Breast epithelium (tissue), 4 donors: ENCODE measurements at places on chromosomes 7 and 10. TPM values are rescaled to one million over a fixed set of nuclear protein-coding genes. Genes with fewer than 3 reads are reported as not detected.
A peak's percentile ranks its signal among the peaks of the same experiment; 100 is the strongest.

DNA sequence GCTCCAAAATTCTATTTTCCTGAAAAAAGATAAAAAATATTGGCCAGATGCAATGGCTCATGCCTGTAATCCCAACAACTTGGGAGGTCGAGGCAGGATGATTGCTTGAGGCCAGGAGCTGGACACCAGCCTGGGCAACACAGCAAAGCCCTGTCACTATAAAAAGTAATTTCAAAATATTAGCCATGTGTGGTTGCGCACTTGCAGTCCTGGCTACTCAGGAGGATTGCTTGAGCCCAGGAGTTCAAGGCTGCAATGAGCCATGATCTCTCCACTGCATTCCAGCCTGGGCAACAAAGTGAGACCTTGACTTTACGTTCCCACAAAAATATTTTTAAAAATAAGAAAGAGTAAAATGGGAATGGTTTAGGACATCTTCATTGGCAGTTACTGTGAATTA is 104.1 kb upstream of the AFAP1L2 start:
- H3K36me3 ChIP-seq, result no peaks in the 10 kb centered on the region
- DNase-seq, result no peak
- H3K27me3 ChIP-seq, result no peaks in the 10 kb centered on the region
- peak overlapping the region; percentile 91 for H3K27ac ChIP-seq
- H3K4me1 ChIP-seq, result peaks cover 28% of the 10 kb centered on the region

DNA sequence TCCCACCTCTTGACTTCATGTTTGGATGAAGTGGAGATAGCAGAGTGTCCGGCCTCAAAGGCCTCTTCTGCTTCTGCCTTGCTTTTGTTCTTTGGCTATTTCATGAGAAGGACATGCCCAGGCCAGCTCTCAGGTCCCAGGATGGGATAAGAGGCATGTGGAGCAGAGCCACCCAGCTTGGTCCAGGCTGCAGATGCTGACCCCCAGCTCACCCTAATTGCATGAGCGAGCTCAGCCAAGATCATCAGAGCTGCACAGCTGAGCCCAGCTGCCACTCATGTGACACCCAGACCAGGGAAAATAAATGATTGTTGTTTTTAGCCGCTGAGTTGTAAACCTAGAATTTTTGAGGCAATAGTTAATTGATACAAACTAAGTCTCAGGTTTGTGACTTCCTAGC is 230.0 kb downstream of the PHF14 start:
- H3K27me3 ChIP-seq, result no peaks in the 10 kb centered on the region
- no peaks in the 10 kb centered on the region for H3K36me3 ChIP-seq
- H3K4me1 ChIP-seq, result no peaks in the 10 kb centered on the region
- H3K4me3 ChIP-seq, result no peak overlapping the region

CEP55 gene
- 0.73 TPM for total RNA-seq

- no peak overlapping the region for H3K4me3 ChIP-seq
- DNase-seq, result no peak
- no peaks in the 10 kb centered on the region for H3K27me3 ChIP-seq
- no peak overlapping the region for H3K27ac ChIP-seq
Measured at GRCh38 chr7:89927762-89928161, 226.5 kb upstream of the STEAP1 start.

DNA sequence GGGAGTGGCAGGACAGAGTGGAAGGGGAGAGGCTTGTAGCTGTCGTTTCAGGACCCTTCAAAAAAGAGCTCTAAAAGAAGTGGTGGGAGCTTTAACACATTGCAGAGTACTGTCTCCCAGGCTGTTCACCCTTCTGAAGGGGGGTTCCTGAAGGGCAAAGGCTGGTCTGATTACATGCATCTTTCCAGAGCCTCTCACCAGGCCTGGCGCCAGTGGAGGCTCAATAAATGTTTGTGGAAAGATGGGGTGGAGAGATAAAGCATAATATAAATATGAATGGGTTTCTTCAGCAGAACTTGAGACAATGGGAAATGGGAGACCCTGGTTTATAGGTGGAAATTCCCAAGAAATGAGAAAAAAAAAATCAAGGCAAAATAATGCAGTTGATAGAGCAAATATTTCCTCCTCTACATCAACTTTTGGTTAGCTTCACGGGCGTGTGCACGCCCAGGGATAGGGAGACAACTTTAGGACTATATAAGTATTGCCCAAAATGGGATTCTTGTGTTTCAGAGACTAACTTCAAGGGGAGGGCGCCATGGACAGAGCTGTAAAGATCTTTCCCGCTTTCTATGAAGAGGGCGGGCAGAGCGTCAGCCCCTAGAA is 613 bp upstream of the BUB3 start:
- peaks cover 3% of the 10 kb centered on the region for H3K27me3 ChIP-seq
- H3K4me1 ChIP-seq, result peaks cover 24% of the 10 kb centered on the region
- H3K27ac ChIP-seq, result no peak overlapping the region
- H3K36me3 ChIP-seq, result no peaks in the 10 kb centered on the region

CLDN3 gene
- total RNA-seq, result 137 TPM

- H3K27me3 ChIP-seq, result no peaks in the 10 kb centered on the region
- H3K4me1 ChIP-seq, result no peaks in the 10 kb centered on the region
- no peak overlapping the region for H3K27ac ChIP-seq
- no peak for DNase-seq
Measured at GRCh38 chr7:49324707-49325106, 400.4 kb downstream of the CDC14C start.

EXOC4 gene
- total RNA-seq, result 88.3 TPM

DNA sequence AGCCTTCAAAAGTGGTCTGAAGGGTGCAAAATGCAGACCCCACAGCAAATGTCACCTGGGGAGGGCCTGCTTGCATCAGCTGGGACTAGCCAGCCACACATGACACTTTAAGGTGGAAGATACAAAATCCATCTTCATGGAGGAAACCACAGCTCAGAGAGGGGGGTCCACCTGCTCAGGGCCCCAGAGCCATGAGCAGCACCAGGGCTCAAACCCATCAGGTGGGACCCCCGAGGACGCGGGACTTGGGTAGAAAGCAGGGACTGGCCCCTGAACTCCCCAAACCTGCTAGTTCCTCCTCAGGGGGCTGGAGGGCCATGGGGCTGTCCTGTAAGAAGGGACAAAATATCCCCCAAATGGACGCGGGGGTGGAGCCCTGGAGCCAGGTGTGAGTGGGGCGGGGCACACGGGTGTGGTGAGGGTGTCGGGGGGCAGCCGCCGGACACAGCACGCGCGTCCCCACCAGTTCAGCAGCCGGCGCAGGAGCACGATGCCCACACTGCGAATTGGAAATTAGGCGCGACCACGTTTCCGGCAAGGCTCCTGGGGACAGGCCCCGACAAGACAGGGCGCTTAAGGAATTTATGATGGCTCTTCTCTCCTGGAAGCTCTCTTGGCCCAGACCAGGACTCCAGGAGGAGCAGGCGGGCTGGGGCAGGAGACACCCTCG is 8.0 kb downstream of the PDGFA start:
- no peaks in the 10 kb centered on the region for H3K27me3 ChIP-seq
- H3K4me1 ChIP-seq, result no peaks in the 10 kb centered on the region
- H3K36me3 ChIP-seq, result no peaks in the 10 kb centered on the region

GRCh38 chr7:1028775-1029636 is 15.3 kb upstream of the GPR146 start:
- H3K27me3 ChIP-seq, result no peaks in the 10 kb centered on the region
- peaks cover 8% of the 10 kb centered on the region for H3K4me1 ChIP-seq
- no peaks in the 10 kb centered on the region for H3K36me3 ChIP-seq
- H3K4me3 ChIP-seq, result peak overlapping the region; percentile 61

DNA sequence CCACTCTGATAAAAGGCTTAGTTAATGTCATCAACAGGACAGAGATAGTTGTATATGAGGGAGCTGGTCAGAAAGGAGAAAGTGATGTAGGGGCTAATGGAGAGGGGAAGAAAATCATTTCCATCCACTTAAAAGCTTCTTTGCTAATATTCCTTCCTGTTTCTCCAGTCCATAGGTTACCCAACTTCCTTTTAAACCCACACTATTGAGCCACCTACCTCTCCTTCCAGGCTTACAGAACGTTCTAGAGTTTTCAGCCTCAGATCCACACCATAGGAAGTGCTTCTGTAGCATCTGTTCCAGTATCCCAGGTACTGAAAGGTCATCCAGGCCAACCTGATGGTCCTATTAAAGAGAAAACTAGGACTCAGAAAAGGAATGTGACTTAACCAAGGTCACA is 28.2 kb downstream of the STRIP2 start:
- H3K27ac ChIP-seq, result no peak overlapping the region
- no peak overlapping the region for H3K4me3 ChIP-seq
- no peak for DNase-seq
- no peaks in the 10 kb centered on the region for H3K27me3 ChIP-seq
- H3K4me1 ChIP-seq, result no peaks in the 10 kb centered on the region
- no peaks in the 10 kb centered on the region for H3K36me3 ChIP-seq

- H3K27me3 ChIP-seq, result no peaks in the 10 kb centered on the region
- H3K36me3 ChIP-seq, result no peaks in the 10 kb centered on the region
- DNase-seq, result no peak
- no peak overlapping the region for H3K4me3 ChIP-seq
- no peak overlapping the region for H3K27ac ChIP-seq
Measured at GRCh38 chr10:12490963-12491362, 141.6 kb downstream of the CAMK1D start.

- H3K27ac ChIP-seq, result no peak overlapping the region
- no peak for DNase-seq
- H3K36me3 ChIP-seq, result no peaks in the 10 kb centered on the region
- no peaks in the 10 kb centered on the region for H3K27me3 ChIP-seq
- no peak overlapping the region for H3K4me3 ChIP-seq
Measured at GRCh38 chr10:112580267-112580666, 133.3 kb downstream of the VTI1A start.

GRCh38 chr10:3010816-3011460 is 56.4 kb upstream of the PFKP start:
- DNase-seq, result no peak
- H3K4me1 ChIP-seq, result no peaks in the 10 kb centered on the region
- no peak overlapping the region for H3K4me3 ChIP-seq
- no peaks in the 10 kb centered on the region for H3K27me3 ChIP-seq
- H3K27ac ChIP-seq, result no peak overlapping the region
